ENCODE measurements at places on chromosomes 2 and 18. TPM values are rescaled to one million over a fixed set of nuclear protein-coding genes. Genes with fewer than 3 reads are reported as not detected.

DNA sequence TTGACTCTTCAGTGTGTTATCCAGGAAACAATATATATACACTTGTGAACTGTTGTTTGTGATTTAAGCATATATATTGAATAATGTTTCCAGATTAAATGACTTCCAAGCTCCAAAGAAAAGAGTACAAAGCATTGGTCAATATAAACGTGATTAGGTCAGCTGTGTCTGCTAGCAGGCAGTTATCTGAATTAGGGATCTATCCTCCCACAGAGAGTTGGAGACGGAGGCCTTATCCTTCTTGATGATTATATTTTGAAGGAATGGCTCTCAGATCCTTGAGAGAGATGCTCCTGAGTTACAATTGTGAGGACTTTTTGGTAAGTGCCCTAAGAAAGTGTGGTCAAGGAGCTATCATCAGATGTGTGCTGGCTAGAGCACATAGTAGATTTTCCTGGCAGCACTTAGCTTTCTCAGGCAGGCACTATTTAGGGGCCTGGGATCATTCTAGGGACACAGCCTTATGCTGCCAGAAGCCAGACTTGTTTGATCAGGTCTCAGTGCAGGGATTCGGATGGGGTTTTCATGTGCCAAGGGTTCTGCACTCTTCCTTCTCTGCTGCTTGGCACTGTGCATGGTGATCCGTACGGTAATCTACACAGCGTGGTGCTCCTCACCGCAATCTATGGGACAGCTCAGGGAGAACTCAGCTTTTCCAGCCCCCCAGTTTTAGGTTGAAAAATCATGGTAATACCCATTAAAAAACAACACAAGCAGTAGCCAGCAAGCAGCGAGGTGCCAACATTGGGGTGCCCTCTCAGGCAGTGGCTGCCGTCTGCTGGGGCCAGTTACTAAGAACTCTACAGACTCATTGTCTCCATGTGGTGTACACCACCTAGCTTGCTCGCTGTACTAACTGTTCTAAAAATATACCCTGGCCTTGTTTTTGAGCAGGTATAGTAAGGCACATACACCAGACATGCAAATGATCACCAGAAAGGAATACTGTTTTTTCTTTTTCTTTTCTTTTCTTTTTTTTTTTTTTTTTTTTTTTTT is 8.0 kb upstream of the ZDBF2 start:
- no peak for DNase-seq

- DNase-seq: no peak
These were observed 694.7 kb downstream of the CBLN2 start for GRCh38 chr18:71849407-71849806.

DNA sequence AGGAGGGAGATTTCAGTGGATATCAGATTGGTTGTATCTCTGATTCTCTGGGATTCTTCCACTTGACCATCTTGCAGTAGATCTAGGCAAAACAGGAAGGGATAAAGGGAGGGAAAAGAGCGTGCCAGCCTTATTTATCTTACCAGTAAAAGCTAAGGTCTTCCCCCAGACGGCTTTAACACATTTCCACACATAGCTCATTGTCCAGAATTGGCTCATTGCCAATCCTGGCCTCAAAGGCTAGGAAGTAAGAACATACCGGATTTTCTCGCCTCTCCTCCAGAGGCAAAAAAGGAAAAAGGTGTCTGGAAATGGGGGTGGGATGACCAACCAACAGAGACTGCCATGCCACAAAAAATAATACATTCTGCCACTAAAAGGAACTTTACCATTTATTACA is 411.6 kb upstream of the NRP2 start:
- peak; percentile 47 for DNase-seq

- DNase-seq: no peak
These were observed 108.2 kb upstream of the STK17B start for GRCh38 chr2:196279541-196279940.

DNA sequence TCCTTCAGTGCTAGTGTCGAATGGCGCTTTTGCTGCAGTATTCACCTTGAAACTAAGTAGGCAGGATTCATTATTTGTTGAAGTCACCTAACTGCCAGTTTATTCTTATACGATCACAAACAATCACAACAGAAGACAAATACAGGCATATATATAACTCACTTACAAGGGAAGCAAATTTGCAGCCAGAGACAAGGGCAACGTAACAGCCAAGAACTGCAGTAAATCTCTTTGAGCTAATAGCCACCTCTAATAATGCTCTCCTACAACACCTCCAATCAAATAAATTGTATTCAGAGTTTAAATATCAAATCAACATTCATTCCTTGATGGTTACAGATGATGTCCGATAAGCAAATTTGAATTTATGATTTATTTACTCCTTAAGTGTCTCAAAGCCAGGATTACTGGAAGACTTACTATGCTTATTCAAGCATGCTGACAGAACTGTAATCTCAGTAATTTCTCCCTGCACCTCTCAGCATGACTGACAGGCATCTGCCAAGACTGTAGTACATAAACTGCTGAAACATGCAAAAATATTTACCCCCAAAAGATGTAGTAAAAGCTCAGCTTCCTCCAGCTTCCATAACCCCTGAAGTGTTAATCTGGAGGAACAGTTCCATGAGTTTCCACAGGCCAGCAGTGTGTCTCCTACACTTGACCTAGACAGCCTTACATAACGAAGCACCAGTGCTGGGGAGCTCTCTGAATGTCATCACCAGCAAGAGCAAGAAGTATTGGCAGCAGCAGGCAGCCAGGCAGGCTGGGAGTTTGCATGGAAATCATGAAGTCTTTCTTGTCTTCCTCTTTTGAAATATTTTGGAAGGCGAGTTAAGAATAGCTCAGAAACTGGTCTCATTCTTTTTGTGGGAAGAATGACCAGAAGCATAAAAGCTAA is 20.9 kb upstream of the SCN1A start:
- DNase-seq: no peak

DNA sequence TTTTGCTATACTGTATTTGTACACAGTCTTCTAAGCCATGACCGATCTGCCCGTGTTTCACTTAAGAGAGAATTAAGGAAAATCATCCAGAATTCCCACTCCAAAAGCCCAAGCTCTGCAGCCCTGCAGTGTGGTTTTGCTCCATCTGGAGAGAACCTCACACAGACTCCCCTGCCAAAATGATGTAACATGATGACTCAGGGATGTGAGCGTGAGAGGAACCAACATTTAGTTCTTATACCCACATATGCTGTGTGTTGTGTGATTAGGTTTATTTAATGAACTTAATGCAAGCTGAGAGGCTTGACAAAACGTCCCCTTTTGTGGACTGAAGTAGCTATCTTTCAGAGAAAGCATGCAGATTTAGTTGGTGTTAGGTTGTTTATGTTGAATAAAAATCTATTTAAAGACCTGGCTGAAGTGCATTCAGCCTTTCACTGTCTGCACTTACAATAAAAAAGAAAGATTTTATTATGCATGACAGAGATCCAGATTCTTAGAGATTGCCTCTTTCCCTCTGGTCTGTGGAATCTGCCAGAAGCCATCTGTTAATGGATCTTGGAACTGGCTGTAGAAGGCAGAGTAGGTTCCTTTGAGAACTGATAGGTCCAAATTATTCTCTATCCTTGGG is 6.3 kb downstream of the RAB12 start:
- DNase-seq: peak; percentile 35

GRCh38 chr2:118032169-118033013 is 18.5 kb upstream of the CCDC93 start:
- peak; percentile 44 for DNase-seq

The OSR1 gene
- total RNA-seq: 1.1 TPM

Data from HepG2 (cell line).